Activated T-cell treated with anti-CD3 and anti-CD28 coated beads, Interleukin-2, amount 50 U/mL, for 4 hours (primary cell): ENCODE measurements at places on chromosomes 2 and 18. TPM values are rescaled to one million over a fixed set of nuclear protein-coding genes. Genes with fewer than 3 reads are reported as not detected.

CRIM1 gene
- total RNA-seq: 17.9 TPM

UGT1A5 gene
- total RNA-seq: not detected

- no peak for DNase-seq
Observed at GRCh38 chr2:75632091-75632701, 14.4 kb upstream of the MRPL19 start.

- no peak for DNase-seq
Observed at GRCh38 chr2:8886876-8887275, 49.5 kb upstream of the KIDINS220 start.

GRCh38 chr2:168928113-168928831 is 27.2 kb downstream of the G6PC2 start:
- DNase-seq: no peak

CGREF1 gene
- total RNA-seq: 2.6 TPM

- DNase-seq: no peak
Observed at GRCh38 chr2:108620656-108621055, 86.4 kb downstream of the LIMS1 start.

GRCh38 chr2:196503398-196503797 is 136.1 kb upstream of the CCDC150 start:
- DNase-seq: no peak

EGR4 gene
- 1.1 TPM for total RNA-seq

- DNase-seq: no peak
Observed at GRCh38 chr2:42569883-42570282, 1.5 kb downstream of the MTA3 start.
